ENCODE measurements at places on chromosomes 16 and 17.

- peak; percentile 67 for DNase-seq
These were observed 102.5 kb downstream of the MRM1 start for GRCh38 chr17:36703860-36704266.

- no peak for DNase-seq
These were observed 9.4 kb downstream of the CMC2 start for GRCh38 chr16:80997139-80997798.

DNA sequence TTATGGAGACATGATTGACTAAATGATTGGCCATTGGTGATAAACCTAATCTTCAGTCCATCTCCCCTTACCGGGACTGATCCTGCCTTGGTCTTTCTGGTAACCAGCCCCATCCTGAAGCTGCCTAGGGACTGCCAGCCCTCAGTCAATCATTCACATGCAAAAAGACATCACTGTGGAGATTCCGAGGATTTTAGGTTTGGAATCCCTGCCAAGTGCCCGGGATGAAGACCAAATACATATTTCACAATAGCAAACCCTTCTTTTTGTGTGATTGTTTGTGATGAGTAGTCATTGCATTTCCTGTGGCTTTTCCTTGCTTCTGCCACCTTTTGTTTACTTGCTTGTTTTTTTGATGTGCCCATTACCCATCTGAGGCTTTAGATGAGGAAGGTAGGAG lies 44.0 kb downstream of the EPN2 start:
- no peak for DNase-seq

GRCh38 chr17:49931416-49932137 lies 37.4 kb upstream of the DLX4 start:
- no peak for DNase-seq

GRCh38 chr17:28193241-28193640 lies 125.8 kb upstream of the TMEM97 start:
- peak; percentile 59 for DNase-seq

- DNase-seq, result no peak
These were observed 105.8 kb downstream of the VAT1L start for GRCh38 chr16:77894162-77894561.

DNA sequence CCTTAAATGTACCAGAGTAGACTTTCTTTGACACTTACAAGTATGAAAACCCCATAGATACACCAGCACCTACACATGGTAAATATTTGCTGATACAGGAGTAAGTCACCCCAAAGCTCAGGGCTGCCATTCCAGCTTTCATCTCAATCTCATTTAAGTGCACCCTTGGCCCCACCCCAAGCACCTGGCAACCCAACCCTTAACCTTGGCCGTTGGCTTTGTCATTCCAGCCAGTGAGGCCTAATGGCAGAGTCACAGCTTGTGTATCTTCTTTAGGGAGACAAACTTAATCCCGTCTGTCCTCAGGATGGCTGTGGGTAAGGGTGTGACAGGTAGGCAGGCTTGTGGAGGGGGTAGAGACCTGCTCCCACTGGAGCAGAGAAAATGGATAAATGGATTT lies 31.5 kb upstream of the TMEM220 start:
- no peak for DNase-seq

GRCh38 chr16:87550495-87550961 lies 51.8 kb upstream of the JPH3 start:
- peak; percentile 85 for DNase-seq

GRCh38 chr17:48162306-48162934 lies 54.9 kb downstream of the SNX11 start:
- DNase-seq, result no peak

GRCh38 chr16:66740010-66740409 lies 11.4 kb downstream of the DYNC1LI2 start:
- DNase-seq, result peak; percentile 71

DNA sequence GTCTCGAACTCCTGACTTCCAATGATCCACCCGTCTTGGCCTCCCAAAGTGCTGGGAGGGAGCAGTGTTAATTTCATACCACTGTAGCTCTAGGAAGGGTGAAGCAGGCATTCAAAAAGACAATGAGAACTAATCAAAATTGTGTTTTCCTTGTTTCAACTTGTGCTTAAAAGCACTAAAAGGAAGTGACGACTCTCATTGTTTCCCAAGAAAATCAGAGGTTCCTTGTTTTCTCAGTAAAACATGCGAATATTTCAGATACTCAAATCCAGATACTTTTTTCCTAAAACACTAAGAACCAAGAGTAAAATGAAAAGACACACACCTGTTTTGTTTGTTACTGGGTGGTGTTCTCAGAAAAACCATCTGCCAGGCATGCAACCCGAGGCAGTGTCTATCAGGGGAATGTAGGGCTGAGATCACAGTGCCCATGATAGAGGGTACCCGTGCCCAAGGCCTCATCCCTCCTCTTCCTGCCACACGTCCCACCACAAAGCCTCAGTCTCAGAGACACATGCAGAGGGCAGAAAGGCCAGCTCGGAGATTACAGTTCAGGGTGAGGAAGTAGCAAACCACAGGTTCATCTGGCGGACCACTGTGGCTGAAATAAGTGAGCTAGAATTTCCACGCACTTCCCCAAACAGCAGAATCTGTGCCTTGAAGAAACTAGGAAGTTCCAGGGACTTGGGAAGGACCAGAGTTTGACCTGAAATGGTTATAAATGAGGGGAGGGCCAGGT lies 33.7 kb downstream of the GINS3 start:
- DNase-seq, result no peak
